ENCODE measurements at places on chromosomes 6 and 20. TPM values are rescaled to one million over a fixed set of nuclear protein-coding genes. Genes with fewer than 3 reads are reported as not detected.

GRCh38 chr20:37980876-37981275 lies 52.4 kb downstream of the TTI1 start:
- no peak for DNase-seq

Gene SIRPB2
- 1.1 TPM for total RNA-seq

- DNase-seq: no peak
Observed at GRCh38 chr20:46353500-46354206, 45.4 kb upstream of the CDH22 start.

- DNase-seq: no peak
Observed at GRCh38 chr6:161683400-161683799, 409.5 kb upstream of the AGPAT4 start.

GRCh38 chr6:113594726-113595125 lies 262.4 kb upstream of the MARCKS start:
- DNase-seq: no peak
